Muscle of back (tissue), 13 donors: ENCODE measurements at places on chromosomes 3 and 15. TPM values are rescaled to one million over a fixed set of nuclear protein-coding genes. Genes with fewer than 3 reads are reported as not detected.
A peak's percentile ranks its signal among the peaks of the same experiment; 100 is the strongest.

GRCh38 chr3:171977860-171978259, 61.5 kb upstream of the FNDC3B start:
- DNase-seq: no peak

DNA sequence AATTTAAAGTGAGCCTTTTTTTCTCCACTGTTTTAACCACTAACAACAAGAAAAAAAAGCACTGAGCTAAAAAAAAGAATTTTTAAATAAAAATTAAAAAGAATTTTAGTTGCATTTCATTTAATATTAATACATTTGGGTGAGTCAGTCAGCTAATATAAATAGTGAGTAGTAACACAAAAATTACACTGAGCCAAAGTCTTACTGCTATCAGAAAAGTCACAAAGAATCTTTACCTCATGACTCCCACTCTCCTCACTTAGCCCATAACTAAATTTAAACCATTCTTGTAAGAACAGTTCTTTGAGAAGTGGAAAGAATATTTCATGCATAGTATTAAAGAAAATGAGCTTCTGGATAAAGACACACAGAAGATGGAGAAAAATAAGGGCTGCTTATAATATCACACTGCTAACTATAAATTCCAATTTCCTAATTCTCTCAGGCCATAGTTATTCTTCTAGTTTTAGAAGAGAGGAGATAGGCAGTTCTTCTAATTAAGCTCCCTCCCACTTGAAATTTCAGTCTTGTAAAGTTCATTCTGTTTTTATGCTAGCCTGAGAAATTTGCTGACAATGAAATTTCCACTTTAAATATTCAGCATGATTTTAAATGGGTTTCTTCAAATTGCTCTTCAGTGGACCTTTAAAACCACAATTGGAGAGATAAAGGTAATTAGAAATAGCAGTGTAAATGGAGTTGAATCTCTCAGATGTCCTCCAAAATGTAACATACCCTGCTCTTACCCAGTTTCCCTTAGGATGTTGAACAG, 17.6 kb downstream of the SHQ1 start:
- no peak for DNase-seq

- DNase-seq: no peak
Measured at GRCh38 chr15:38920966-38921365, 356.4 kb upstream of the RASGRP1 start.

DNA sequence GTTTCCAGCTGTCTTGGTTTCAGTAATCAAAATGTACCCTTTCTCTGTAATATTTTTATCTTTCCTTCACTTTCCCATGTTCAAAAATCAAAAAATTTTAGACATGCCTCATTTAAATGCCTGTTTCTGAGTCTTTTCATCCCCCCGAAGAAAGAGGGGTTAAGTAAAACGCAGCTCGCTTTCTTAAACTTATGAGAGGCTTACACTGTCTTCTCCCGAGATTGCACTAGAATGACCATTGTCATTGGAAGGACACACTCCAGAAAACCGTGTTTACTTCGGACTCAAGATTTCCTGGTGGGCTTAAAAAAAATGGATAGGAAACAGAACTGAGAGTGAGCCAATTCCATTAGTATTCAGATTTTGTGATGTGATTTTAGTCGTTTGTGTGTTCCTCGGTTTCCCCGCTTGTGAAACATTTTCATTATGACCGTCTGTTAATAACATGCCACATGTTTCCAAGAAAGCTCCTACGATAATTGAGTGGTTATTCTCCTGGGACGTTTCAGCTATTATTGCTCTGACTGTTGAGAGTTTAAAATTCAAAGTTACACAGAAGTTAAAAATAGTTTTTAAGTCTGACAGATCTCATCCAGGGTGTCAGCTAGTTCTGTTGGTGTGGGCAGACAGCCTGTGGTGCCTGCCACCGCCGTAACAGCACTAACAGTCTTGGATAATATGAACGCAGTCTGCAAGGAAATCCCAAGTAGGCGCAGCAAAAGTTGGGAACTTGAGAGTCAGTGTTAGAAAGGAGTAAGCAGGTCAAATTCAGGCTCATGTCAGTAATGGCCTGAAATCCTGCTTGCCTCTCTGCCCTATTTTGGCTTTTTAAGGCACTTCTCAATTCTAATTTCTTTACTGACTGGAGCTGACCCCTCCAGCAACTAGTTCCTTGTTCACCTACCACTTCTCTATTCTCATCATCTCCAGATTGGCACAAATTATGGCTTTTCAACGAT, 1.5 kb downstream of the CRYBG3 start:
- DNase-seq: peak; percentile 51

GRCh38 chr15:57916695-57917094, 148.8 kb downstream of the ALDH1A2 start:
- DNase-seq: no peak

DNA sequence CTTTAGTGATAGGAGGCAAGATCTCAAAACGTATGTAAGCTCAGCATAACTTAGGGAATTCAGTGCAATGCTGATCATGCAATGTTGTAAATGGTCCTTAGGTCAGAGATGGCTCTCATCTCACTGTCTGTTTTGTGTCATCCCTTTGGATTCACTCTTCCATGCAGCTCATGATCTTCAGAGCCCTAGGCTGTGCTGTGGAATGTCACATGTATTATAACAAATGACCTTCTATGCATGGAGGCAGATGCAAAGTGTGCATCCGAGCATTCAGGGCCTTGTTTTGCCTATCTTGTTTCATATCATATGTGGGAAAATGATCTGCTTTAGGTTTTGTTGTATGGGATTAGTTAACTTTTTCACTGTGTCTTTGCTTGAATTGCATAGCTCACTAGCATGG, 40.5 kb upstream of the PDZRN3 start:
- no peak for DNase-seq

CCRL2 gene
- polyA plus RNA-seq: 0.77 TPM

DNA sequence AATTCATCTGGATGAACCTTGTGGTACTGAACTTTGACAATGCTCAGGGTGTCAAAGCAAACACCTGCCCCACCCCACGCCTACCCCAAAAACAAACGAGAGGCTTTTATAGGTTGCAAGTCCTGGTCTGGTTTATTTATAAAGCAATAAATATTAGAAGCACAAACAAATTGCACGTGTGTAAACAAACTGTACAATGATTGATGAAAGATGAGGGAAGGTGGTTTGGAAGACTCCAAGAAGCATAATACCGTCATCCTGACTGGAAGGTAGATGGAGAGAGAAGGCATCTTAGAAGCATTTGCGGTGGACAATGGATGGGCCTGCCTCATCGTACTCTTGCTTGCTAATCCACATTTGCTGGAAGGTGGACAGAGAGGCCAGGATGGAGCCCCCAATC, 5.2 kb downstream of the ACTC1 start:
- DNase-seq: no peak

DNA sequence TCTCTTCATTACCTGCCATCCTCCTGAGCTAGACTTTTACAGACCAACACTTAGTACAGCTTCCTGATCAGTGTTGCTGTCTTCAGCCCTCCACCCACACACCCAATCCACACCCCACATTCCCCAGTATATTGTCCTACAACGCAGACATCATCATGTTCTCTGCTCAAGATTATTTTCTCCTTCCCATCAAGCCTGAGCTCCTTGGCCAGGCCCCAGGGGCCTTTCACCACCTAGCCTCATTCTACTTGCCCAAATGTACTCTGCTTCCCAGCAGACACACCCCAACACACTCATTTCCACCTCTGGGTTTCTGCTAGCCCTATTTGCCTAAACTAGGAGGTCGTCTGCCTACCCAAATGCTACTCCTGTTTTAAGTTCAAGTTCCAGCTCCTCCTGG, 37.0 kb downstream of the DAPK2 start:
- no peak for DNase-seq
